ENCODE measurements at places on chromosomes 3 and 15.

- no peak for DNase-seq
Measured at GRCh38 chr3:123508178-123508577, 59.3 kb upstream of the ADCY5 start.

DNA sequence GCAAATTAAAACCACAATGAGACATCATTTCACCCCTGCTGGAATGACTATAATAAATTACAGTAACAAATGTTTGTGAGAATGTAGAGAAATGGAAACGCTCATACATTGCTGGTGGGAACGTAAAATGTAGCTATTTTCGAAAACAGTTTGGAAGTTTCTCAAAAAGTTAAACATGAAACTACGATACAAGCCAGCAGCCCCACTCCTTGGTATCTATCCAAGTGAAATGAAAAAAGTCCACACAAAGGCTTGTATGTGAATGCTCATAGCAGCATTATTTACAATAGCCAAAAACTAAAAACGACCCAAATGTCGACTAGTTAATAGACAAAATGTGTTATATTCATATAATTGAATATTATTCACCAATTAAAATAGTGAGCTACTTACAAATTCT lies 22.9 kb upstream of the CFAP20DC start:
- no peak for DNase-seq

DNA sequence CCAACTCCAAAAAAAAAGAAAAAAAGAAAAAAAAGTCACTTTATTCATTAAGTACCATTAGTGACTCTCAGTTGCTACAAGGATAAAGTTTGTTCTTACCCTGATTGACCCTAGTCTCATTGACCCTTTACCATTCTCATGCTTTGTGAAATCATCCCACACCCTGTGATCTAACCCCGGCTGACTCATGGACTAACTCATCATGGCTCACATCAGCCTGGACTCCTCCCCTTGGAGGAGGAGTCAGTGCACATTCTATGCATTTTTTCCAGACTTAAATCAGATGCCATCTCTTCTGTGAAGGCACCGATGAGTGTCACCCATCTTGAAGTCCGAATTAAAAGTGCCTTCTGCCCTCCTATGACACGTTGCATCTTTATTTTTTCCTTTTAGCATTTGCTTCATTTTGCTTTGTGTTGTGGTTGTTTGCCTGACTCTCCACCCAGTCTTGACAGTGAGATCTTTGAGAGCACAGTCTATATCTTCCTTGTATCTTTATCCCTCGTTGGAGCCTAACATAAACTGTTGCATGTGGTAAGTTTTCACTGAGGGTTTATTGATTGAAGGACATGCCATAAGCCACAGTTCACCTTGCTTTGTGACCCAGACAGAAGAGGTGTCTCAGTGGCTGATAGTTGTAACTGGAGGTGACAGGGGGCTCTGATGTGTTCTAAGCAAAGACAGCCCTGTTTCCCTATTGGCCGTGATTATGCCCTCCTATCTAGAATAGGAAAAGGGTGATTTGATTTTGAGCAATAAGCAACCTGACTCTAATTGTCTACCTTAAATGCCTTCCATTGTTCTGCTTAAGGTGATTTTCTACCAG lies 72.1 kb downstream of the IL1RAP start:
- no peak for DNase-seq

DNA sequence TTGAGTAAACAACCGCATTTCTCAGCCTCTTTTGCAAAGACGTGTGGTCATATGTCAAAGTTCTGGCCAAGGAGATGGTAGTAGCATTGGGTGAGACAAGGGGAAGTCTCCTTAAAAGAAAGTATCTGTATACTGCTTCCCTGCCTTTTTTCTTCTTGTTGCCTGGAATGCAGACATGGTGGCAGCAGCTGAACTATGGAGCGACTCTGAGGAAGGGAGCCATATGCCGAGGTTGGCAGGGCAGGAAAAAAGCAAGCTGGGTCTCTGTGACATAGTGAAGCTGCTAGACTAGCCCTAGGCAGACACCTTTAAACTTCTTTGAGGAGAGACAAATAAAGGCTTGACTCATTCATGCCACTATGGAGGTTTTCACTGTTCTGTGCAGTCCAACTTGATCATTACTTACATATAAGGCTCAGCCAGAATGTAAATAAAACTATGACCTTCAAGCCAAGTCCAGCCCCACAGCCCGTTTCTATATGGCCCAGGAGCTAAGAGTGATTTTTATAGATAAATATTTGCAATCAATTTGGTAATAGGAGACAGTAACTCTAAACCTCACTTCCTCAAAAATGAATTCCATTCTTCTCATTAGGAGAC lies 30.6 kb upstream of the PRICKLE2 start:
- no peak for DNase-seq

DNA sequence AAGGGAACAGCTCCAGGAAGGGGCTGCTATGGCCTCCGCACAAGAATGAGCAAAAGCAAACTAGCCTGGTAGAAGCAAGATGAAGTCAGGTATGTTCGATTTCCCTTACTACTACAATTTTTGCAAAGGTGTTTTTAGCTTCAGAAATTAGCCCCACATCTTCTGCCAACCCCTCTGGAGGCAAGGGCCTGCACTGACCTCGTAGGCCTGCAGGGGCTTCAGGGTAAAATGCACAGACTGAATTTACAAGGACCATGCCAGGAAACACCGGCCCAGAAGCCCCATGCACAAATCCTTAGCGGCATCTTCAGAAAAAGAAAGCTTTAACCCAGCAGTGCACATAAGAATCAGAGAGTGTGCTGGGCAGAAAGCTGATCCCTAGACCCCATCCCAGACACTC lies 53.0 kb downstream of the SLC6A1 start:
- no peak for DNase-seq

DNA sequence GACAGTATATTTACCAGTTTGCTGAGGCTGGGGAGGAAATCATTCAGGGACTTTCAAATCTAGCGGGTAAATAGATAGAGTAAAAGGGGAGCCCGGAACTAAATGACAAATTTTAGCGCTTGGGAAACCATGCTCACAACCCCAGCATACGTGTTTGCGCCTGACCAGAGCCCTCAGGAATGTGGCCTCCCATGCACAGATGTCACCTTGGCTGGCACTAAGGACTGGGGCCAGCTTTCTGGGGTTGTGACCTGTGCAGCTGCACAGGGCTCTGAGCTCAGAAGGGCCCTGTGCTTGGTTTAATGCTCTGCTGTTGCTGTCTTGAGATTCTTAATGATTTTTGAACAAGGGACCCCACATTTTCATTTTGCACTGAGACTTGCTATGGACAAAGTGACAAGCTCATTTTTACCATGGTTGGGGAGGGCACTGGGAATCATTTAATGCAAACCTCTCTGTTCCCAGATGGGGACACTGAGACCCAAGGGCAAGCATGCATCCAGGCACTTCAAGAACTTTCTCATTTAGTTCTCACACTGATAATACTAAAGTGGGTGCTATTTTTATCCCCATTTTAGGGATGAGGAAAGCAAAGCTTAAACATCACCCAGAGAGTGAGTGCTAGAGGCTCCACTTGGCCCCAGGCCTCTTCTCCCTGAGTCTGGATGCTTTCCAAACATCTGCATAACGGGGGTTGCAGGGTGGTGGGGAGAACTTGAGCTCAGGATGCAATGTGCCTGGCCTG lies 44.1 kb upstream of the FAM107A start:
- no peak for DNase-seq

DNA sequence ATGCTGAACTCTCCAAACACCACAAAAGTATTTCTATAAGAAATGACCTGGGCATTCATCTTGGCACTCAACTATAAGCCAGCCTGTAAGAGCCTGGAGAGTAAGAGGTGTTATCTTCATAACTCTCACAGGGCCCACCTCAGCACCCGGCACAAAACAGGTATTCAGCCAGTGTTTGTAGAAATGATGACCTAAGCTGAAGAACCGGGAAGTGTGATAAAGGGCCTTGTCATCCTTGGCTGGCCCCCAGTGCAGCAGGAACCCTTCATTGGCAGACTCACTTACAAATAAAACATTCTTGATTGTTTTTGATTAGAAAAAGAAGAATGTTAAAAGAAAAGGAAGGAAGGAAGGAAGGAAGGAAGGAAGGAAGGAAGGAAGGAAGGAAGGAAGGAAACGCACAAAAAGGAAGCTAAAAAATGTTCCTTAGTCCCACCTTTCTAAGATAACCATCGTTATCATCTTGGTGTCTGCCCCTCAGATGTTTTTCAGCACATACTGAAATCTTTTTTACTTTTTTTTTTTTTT lies 52.1 kb downstream of the DAPK2 start:
- DNase-seq = no peak

- no peak for DNase-seq
Measured at GRCh38 chr3:111473550-111473949, 68.4 kb upstream of the CD96 start.

- no peak for DNase-seq
Measured at GRCh38 chr3:12135029-12135657, 23.6 kb downstream of the TIMP4 start.

- no peak for DNase-seq
Measured at GRCh38 chr3:134371542-134372324, 2.5 kb downstream of the AMOTL2 start.

DNA sequence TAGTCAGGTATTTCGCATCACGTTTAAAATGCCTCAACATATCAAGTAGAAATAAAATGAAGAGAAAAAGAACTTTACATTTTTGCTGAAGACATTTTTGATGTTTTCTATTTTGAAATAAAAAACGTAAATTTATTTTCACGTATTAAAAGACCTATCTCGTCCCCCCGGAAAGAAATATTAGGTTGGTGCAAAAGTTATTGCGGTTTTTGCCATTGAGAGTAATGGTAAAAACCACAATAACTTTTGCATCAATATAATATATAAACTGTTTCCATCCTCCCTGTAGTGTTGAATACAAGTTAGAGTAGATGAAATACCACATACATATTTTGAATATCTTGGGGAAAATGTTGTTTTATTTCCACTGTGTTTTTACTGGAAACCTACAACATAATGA lies 11.2 kb upstream of the ANO10 start:
- no peak for DNase-seq

GRCh38 chr3:141095546-141095937 lies 44.4 kb downstream of the SPSB4 start:
- no peak for DNase-seq

GRCh38 chr15:93152951-93153350 lies 63.9 kb upstream of the RGMA start:
- DNase-seq = no peak

- DNase-seq = no peak
Measured at GRCh38 chr3:87958289-87958688, 100.5 kb downstream of the CGGBP1 start.
